Panc1 (cell line): ENCODE measurements at places on chromosomes 12 and 14.
A peak's percentile ranks its signal among the peaks of the same experiment; 100 is the strongest.

DNA sequence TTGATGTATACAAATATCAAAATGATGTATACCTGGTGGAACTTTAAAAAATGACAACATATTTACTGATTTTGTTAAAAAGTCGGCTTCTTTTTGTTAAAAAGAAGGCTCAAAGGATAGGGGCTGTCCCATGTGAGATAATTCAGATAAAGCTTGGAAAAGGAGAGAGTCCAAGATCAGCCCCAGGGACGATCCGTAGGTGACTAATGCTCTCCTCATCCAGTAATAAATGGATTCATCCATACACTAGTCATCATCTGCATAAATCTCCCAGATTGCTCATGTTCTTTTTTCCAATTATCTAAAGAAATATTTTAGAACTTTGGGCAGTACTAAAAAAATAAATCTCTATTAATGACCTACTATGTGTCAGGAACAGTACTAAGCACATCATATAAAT is 23.4 kb upstream of the FSCB start:
- H3K4me1 ChIP-seq = no peaks in the 10 kb centered on the region
- H3K27ac ChIP-seq = no peak overlapping the region
- no peaks in the 10 kb centered on the region for H3K36me3 ChIP-seq
- H3K4me3 ChIP-seq = no peak overlapping the region
- DNase-seq = no peak
- H3K27me3 ChIP-seq = no peaks in the 10 kb centered on the region

GRCh38 chr12:27896419-27896990 is 76.0 kb downstream of the PTHLH start:
- no peak overlapping the region for H3K4me3 ChIP-seq
- DNase-seq = no peak
- H3K4me1 ChIP-seq = no peaks in the 10 kb centered on the region
- no peaks in the 10 kb centered on the region for H3K36me3 ChIP-seq
- no peak overlapping the region for H3K27ac ChIP-seq

- H3K4me1 ChIP-seq = peaks cover 20% of the 10 kb centered on the region
- H3K27ac ChIP-seq = no peak overlapping the region
- no peaks in the 10 kb centered on the region for H3K36me3 ChIP-seq
Measured at GRCh38 chr12:49345825-49346658, 646 bp upstream of the DNAJC22 start.

- DNase-seq = no peak
- no peaks in the 10 kb centered on the region for H3K4me1 ChIP-seq
- no peak overlapping the region for H3K27ac ChIP-seq
- no peak overlapping the region for H3K4me3 ChIP-seq
- no peaks in the 10 kb centered on the region for H3K27me3 ChIP-seq
Measured at GRCh38 chr14:73467377-73467776, 9.0 kb upstream of the NUMB start.

- H3K36me3 ChIP-seq = peaks cover 5% of the 10 kb centered on the region; the same call in 1 of the 2 replicates
- H3K4me1 ChIP-seq = peaks cover 56% of the 10 kb centered on the region
- H3K27me3 ChIP-seq = no peaks in the 10 kb centered on the region
- DNase-seq = no peak
- peak overlapping the region; percentile 99 for H3K27ac ChIP-seq
- peak overlapping the region; percentile 29 for H3K4me3 ChIP-seq
Measured at GRCh38 chr12:54259194-54260011, 20.5 kb downstream of the CBX5 start.

GRCh38 chr12:104669089-104669721 is 212.5 kb downstream of the CHST11 start:
- H3K4me1 ChIP-seq = peaks cover 22% of the 10 kb centered on the region
- no peaks in the 10 kb centered on the region for H3K27me3 ChIP-seq
- no peak overlapping the region for H3K27ac ChIP-seq
- no peak overlapping the region for H3K4me3 ChIP-seq

GRCh38 chr12:49389387-49389703 is 22.1 kb downstream of the SPATS2 start:
- DNase-seq = no peak
- H3K4me3 ChIP-seq = no peak overlapping the region
- no peaks in the 10 kb centered on the region for H3K36me3 ChIP-seq
- H3K4me1 ChIP-seq = no peaks in the 10 kb centered on the region
- no peak overlapping the region for H3K27ac ChIP-seq

GRCh38 chr12:57541001-57541400 is 6.0 kb downstream of the DCTN2 start:
- H3K27me3 ChIP-seq = no peaks in the 10 kb centered on the region
- no peak overlapping the region for H3K4me3 ChIP-seq
- H3K4me1 ChIP-seq = peaks cover 12% of the 10 kb centered on the region
- H3K36me3 ChIP-seq = peaks cover 5% of the 10 kb centered on the region; the same call in 1 of the 2 replicates
- no peak for DNase-seq

GRCh38 chr14:103015426-103015825 is 41.9 kb downstream of the CDC42BPB start:
- H3K4me1 ChIP-seq = peaks cover 35% of the 10 kb centered on the region
- no peak for DNase-seq
- H3K36me3 ChIP-seq = no peaks in the 10 kb centered on the region
- H3K27ac ChIP-seq = peak overlapping the region; percentile 21; the same call in 1 of the 2 replicates
- no peak overlapping the region for H3K4me3 ChIP-seq
- H3K27me3 ChIP-seq = no peaks in the 10 kb centered on the region

GRCh38 chr12:121955258-121956237 is 37.2 kb downstream of the CFAP251 start:
- no peaks in the 10 kb centered on the region for H3K36me3 ChIP-seq
- H3K4me3 ChIP-seq = no peak overlapping the region
- no peaks in the 10 kb centered on the region for H3K27me3 ChIP-seq
- no peaks in the 10 kb centered on the region for H3K4me1 ChIP-seq
- no peak overlapping the region for H3K27ac ChIP-seq

GRCh38 chr12:45928309-45928708 is 62.1 kb downstream of the SCAF11 start:
- H3K27me3 ChIP-seq = no peaks in the 10 kb centered on the region
- H3K4me1 ChIP-seq = no peaks in the 10 kb centered on the region
- DNase-seq = no peak
- no peak overlapping the region for H3K27ac ChIP-seq

DNA sequence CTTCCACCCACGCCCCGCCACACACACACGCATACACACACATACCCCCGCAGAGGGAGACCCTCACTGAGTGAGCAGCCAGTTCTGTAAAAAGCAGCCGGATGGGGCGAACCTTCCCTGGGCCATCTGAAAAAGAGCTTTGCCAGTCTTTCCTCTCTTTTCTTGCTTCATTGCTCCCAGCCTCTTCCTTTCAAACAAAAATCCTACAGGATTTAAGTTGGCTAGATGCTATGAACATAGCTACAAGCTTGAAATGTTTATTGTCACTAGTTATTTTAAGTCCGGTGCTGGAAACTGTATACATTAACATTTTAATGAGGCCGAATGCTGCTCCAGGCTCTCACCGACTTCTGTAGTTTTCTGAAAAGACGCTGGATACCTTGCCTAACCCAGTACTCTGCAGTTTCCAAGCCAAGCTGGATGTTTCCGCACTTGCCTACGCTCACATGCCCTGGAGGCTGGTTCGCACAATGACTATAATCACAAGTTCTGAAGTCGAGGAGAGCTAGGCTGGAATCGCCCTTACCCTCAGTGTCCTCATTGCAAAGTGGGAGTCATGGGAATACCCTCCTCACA is 39.2 kb downstream of the LTBP2 start:
- peaks cover 26% of the 10 kb centered on the region for H3K4me1 ChIP-seq
- peak overlapping the region; percentile 51 for H3K27ac ChIP-seq
- DNase-seq = no peak
- no peaks in the 10 kb centered on the region for H3K36me3 ChIP-seq
- H3K4me3 ChIP-seq = peak overlapping the region; percentile 39

DNA sequence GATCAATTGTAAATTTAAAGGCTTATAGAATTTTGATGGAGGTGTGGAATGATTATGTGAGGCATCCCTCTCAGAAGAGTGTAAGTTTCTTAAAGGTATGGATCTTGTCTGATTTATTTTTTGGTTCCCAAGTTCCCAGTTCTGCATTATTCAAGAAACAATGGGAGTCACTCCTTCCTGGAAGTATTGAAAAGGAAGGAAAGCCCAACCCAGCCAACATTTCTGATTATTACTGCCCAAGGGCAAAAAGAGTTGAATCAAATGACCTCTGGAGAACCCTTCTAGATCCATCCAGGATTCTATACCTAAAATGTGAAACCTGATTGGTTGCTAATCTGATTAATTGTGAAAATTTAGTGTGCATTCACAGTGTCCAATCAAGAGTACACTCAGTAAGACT is 166.2 kb downstream of the ANO2 start:
- no peak for DNase-seq
- no peak overlapping the region for H3K27ac ChIP-seq
- H3K27me3 ChIP-seq = no peaks in the 10 kb centered on the region

- H3K4me1 ChIP-seq = peaks cover 15% of the 10 kb centered on the region
- no peak for DNase-seq
- H3K36me3 ChIP-seq = peaks cover 3% of the 10 kb centered on the region; the same call in 1 of the 2 replicates
- H3K27ac ChIP-seq = peak overlapping the region; percentile 93
Measured at GRCh38 chr14:100237735-100238418, 1.1 kb upstream of the YY1 start.

DNA sequence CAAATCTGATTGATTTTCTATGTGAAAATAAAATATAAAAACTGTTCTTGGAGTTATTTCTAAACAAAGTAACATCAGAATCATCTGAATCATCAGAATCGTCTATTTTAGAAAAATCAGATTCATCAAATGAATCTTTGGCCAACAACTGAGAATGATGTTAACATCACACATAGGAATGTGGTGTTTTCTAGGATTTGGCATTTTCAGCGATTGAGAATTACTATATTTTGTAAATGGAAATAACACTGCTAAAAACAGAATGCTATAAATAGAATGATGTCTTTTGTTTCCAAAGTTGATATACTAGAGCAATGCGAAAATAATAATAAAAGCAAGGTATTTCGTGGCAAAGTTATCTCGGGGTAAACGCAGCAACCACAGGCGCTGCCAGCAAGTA is 73.9 kb upstream of the EVL start:
- H3K4me1 ChIP-seq = no peaks in the 10 kb centered on the region
- no peak for DNase-seq
- no peaks in the 10 kb centered on the region for H3K27me3 ChIP-seq
- no peak overlapping the region for H3K4me3 ChIP-seq
- no peak overlapping the region for H3K27ac ChIP-seq
- H3K36me3 ChIP-seq = no peaks in the 10 kb centered on the region

GRCh38 chr14:79332504-79333197 is 878.7 kb downstream of the DIO2 start:
- H3K27me3 ChIP-seq = no peaks in the 10 kb centered on the region
- H3K27ac ChIP-seq = no peak overlapping the region
- no peak overlapping the region for H3K4me3 ChIP-seq
- H3K36me3 ChIP-seq = no peaks in the 10 kb centered on the region

GRCh38 chr12:6249580-6249979 is 49.4 kb downstream of the CD9 start:
- no peaks in the 10 kb centered on the region for H3K36me3 ChIP-seq
- no peaks in the 10 kb centered on the region for H3K4me1 ChIP-seq

- no peaks in the 10 kb centered on the region for H3K36me3 ChIP-seq
- no peak within 1 kb of the TSS for H3K27ac ChIP-seq
- no peak for DNase-seq
- no peak within 1 kb of the TSS for H3K4me3 ChIP-seq
Measured at GRCh38 chr12:14814014-14814413, at the start of gene SMCO3. SMCO3 (minus strand) TSS chr12:14814182; CDS start chr12:14806680, 7,502 bp downstream.

DNA sequence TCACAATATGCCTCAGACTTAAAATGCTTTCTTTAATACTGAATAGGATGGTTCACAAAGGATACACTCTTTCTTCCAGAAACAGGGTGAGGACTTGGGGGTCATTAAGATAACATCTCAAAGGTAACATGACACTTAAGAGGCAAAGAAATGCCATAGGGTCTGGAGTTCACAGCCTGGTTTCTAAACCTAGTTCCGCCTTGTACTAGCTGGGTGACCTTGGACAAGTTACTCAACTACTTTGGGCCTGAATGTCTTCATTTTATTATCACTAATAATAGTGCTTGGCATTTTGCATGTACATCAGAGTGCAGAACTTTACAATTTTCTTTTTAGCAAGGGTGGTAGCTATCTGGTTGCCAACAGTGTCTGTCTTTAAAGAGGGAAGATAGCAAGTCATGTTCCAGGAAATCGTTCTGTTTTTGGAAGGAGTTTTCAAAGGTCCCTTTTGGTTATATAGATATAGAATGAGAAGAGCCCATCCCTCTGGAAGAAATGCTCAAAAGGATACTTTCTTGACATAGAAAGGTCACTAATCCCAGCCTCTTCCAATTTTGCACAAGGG is 257.8 kb downstream of the NUAK1 start:
- no peak for DNase-seq
- H3K4me1 ChIP-seq = no peaks in the 10 kb centered on the region
- no peak overlapping the region for H3K27ac ChIP-seq
- H3K27me3 ChIP-seq = no peaks in the 10 kb centered on the region
- H3K4me3 ChIP-seq = no peak overlapping the region

GRCh38 chr12:131213896-131214442 is 260.3 kb downstream of the ADGRD1 start:
- H3K27me3 ChIP-seq = peaks cover 4% of the 10 kb centered on the region; the same call in 1 of the 2 replicates
- H3K27ac ChIP-seq = no peak overlapping the region
- no peak overlapping the region for H3K4me3 ChIP-seq

DNA sequence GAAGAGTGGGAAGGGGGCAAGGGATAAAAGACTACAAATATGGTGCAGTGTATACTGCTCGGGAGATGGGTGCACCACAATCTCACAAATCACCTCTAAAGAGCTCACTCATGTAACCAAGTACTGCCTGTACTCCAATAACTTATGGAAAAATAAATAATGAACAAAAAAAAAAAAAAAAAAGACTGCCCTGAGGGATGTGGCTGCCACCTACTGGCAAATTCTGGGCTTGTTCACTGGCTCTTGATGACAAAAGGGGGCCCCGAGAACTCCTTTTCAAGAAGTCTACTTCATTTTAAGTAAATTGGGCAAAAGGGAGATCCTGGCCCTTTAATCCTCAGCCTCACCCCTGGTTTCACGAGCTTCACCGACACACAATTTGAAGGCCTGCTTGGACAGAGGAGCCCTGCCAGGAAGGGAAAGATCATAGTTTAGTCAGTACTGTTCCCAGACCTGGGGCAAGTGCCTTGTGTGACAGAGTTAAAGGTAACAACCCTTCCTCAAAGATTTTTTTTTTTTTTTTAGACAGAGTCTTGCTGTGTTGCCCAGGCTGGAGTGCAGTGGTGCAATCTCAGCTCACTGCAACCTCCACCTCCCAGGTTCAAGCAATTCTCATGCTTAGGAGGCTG is 26.1 kb upstream of the STAC3 start:
- no peak overlapping the region for H3K27ac ChIP-seq
- no peaks in the 10 kb centered on the region for H3K36me3 ChIP-seq
- no peak overlapping the region for H3K4me3 ChIP-seq
- no peaks in the 10 kb centered on the region for H3K27me3 ChIP-seq

- H3K27ac ChIP-seq = no peak overlapping the region
- H3K27me3 ChIP-seq = no peaks in the 10 kb centered on the region
- H3K4me3 ChIP-seq = no peak overlapping the region
- H3K4me1 ChIP-seq = no peaks in the 10 kb centered on the region
Measured at GRCh38 chr14:29310210-29310609, 543.6 kb downstream of the FOXG1 start.

DNA sequence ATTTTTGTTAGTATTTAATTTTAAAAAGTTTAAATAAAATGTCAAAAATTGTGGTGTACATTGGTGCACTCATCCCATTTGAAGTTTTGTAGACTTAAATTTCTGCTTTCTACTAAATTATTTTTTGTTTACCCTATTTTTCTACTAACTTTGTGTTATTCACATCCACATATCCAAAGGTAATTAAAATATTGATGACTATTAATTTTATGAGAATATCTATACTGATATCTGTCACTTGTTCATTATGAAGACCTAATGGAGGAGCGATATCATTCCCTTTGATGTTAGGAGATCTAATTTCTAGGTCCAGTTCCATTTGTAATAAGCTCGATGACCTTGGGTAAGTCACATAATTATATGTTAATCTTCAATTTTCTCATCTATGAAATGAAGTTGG is 325.7 kb upstream of the STXBP6 start:
- no peak overlapping the region for H3K4me3 ChIP-seq
- no peaks in the 10 kb centered on the region for H3K27me3 ChIP-seq
- no peak for DNase-seq
- no peaks in the 10 kb centered on the region for H3K36me3 ChIP-seq
- no peaks in the 10 kb centered on the region for H3K4me1 ChIP-seq
